Hypothalamus (tissue), 51 donors: ENCODE measurements at places on chromosomes 12 and 14.

- no peak for DNase-seq
Observed at GRCh38 chr12:7959701-7960121, 23.7 kb upstream of the SLC2A3 start.

DNA sequence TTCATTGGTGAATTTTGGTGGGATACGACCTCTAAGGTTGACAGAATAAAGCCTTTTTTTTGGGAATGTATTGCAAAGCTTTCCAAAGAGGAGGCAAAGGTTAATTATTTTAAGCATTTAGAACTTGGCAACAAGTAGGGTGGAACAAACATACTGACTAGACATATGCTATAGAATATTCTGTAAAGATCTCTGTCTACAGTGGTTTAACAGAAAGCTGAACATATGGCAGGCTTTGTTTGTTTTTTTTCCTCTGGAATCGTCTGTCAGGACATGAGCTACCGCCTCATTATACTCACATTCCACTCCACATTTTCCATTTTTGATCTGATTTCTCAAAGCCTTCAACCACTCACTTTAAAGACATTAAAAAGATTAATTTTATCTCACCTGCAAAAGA, 153.4 kb upstream of the PELI2 start:
- DNase-seq, result no peak

- DNase-seq, result no peak
Observed at GRCh38 chr12:57816001-57816854, 2.3 kb downstream of the AVIL start.

GRCh38 chr14:86299994-86300393, 770.0 kb downstream of the FLRT2 start:
- DNase-seq, result no peak

DNA sequence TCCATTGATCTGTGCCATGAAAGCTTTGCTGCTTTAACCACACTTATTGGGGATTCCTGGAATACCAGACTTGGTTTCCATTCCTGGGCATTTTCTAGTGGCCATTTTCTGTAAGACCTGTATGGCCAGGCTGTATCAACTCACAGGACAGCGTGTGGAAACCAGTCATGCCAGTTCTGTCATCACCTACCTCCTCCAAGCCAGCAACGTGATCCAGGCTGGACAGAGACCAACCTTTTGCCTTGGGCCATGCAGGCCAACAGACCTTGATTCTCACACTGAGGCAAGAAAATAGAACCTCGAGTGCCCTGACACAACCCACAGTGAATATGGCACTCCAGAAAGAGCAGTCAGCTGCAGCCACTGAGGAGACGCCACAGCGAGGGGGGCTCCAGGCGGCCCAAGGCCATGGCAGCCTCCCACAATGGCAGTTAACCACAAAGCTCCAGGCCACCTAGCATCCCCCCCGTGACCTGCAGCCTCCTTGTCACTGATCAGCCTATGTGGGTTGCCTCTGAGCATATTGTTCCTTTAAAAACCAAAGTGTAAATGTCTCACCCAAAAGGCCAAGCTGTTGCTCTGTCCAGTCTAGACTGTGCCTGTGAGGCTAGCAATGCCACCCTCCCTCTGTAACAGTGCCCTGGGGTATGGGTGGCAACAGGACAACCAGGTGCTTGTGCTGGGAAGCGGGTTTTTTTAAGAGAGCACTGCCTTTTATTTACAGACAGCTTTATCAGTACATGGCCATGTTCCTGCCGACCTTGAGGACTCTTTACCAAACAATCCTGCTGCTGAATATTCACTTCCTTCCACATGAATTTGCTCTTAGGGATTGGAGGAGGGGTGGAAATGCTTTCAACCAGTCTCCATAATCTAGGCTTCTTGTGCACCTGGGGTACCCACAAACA, 168.7 kb upstream of the HIF1A start:
- no peak for DNase-seq

GRCh38 chr12:49276304-49277290, 11.7 kb downstream of the TUBA1C start:
- no peak for DNase-seq

GRCh38 chr12:114955414-114956014, 271.5 kb upstream of the TBX3 start:
- no peak for DNase-seq

GRCh38 chr14:68285421-68286179, 466.0 kb downstream of the RAD51B start:
- no peak for DNase-seq

GRCh38 chr14:21248739-21249411, 20.4 kb downstream of the HNRNPC start:
- DNase-seq, result no peak

GRCh38 chr12:15796493-15797141, 7.4 kb upstream of the EPS8 start:
- no peak for DNase-seq

- DNase-seq, result no peak
Observed at GRCh38 chr12:57795354-57795753, 12.8 kb downstream of the TSFM start.

DNA sequence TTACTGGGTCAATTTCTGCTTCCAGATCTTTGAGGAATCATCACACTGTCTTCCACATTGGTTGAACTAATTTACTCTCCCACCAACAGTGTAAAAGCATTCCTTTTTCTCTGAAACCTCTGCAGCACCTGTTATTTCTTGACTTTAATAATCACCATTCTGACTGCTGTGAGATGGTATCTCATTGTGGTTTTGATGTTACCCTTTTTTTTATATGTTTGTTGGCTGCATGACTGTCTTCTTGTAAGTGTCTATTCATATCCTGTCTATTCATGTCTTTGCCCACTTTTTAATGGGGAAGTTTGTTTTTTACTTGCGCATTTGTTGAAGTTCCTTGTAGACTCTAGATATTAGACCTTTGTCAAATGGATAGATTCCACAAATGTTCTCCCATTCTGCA, 324.9 kb downstream of the NAV3 start:
- DNase-seq, result no peak

- DNase-seq, result no peak
Observed at GRCh38 chr12:19245666-19246065, 116.1 kb downstream of the PLEKHA5 start.

DNA sequence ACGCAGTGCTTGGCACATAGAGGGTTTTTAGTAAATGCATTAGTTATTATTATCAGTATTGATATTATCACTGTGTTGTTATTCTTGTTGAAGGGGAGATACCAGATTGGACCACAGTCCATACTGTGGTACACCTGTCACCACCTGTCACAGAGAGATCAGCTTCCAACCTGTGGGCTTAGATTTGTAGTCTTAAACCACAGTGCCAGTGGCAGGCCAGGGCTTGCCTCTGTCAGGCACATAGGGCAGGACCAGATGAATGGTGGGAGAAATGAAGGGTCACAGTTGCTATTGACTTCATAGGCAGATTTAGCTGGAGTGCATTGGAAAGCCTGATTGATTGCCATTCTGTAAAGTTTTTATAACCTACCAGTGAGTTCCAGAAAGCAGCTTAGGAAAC, 35.1 kb downstream of the ARL1 start:
- no peak for DNase-seq

- peak; percentile 56 for DNase-seq
Observed at GRCh38 chr12:52351196-52352059, 15.9 kb downstream of the KRT85 start.

DNA sequence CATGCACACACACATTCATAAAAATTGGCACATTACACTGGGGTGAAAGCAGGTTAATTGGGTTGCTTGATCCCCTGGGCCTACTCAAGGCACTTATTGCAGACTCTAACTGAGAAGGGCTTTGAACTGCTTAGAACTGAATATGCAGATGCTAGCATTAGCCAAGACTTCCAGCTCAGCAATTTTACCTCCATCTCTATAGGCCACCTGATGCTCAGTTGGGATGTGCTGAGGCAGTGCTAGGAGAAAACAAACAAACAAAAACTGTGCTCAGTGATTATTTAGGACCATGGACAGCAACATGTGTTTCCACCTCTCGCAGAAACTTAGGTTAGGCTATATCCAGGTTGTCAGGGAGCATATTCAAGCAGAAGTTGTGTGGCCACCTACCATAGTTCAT, 124.8 kb upstream of the WSCD2 start:
- DNase-seq, result no peak

DNA sequence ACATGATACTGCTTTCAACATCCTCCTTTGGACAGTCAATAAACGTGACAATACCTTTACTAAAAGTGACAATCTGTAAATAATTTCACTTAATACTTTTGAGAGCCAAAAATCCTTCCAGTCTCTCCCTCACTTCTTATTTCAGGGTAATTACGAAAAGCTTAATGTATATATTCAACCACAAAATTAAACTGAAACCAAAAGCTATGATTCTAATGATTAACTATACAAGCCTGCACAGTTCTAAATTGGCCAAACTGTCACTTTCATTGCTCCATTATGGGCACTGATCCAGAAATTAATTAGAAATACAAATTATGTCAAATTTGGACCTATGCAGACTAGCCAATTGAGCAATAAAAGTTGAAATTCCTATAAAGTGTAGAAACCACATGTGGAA, 696.5 kb upstream of the MIS18BP1 start:
- DNase-seq, result no peak

- no peak for DNase-seq
Observed at GRCh38 chr12:57010627-57011247, 4.4 kb upstream of the ZBTB39 start.

- no peak for DNase-seq
Observed at GRCh38 chr14:82422230-82422629, 888.6 kb upstream of the SEL1L start.

DNA sequence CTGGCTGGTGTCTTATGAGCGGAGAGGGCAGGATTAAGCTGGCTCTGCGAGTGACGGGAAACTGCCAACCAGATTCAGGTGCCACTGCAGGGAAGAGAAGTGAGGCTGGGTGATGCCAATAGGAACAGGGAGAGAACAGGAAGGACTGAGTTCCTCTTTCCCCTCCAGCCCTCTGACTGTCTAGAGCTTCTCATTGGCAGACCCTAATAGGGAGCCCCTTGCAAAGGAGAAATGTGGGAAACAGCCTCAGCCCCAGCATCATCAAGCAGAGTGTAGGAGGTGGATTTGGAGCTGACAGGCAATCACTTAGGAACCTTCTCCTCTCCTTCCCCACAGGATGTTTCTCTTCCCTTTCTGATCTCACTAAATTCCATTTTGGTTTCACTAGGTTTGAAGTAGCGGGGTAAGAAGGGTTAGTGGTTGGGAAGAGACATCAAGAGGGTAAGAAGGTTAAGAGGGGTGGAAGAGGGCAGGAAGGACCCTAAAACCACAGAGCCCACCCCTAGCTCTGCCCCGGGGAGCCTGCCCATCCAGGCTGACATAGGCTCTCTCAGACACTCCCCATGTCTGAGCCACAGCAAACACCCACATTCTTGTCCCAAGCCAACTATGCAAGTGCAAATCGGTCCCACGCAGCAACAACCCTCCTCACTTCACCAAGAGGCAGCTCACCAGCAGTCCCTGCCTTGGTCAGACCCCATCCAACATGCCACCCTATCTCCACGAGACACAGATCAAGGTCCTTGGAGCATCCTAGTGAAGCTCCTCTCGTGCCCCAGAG, 111.1 kb downstream of the STAB2 start:
- DNase-seq, result no peak

GRCh38 chr14:61147381-61147821, 133.7 kb downstream of the TMEM30B start:
- DNase-seq, result no peak

DNA sequence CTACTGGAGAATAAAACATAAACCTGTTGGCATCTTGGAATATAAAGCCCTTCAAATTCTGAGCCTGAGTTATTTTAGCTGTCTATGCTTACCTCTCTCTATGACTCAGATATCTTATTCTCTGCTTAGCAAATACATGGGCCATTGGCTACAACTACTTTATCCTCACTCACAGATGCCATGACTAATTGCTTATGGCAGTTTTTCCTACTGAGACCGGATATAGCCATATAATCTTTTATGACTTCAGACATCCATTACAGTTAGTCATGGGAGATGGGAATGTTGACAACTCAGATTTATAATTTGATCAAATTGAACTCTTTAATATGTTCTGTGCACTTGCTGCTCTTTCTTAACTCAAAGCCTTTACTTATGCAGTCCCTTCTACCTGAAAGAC, 502.4 kb upstream of the ATP2B1 start:
- DNase-seq, result no peak

GRCh38 chr12:6284273-6284672, 26.2 kb upstream of the PLEKHG6 start:
- DNase-seq, result no peak

- no peak for DNase-seq
Observed at GRCh38 chr12:31005256-31005943, 68.3 kb upstream of the DDX11 start.

- no peak for DNase-seq
Observed at GRCh38 chr14:94663538-94663937, 51.3 kb downstream of the SERPINA3 start.
